ENCODE measurements at places on chromosomes 4 and X.
A peak's percentile ranks its signal among the peaks of the same experiment; 100 is the strongest.

DNA sequence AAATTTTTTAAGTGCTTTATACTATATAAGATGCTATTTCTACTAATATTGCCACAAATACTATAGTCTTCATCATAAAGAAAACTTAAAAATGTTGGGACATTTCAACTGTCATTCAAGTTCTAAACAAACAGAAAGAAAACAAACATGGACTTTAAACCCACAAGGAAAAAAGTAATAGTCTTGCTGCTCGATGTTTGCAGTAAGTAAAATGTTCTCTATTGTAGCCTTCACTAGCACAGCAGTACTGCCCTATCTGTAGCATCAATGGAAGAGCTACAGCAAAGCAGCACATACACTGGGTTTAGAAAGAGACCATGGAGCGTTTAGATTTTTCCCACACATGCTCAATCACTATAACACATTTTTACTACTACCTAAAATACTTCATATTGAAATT, 146.8 kb downstream of the KLHL13 start:
- no peak for DNase-seq

DNA sequence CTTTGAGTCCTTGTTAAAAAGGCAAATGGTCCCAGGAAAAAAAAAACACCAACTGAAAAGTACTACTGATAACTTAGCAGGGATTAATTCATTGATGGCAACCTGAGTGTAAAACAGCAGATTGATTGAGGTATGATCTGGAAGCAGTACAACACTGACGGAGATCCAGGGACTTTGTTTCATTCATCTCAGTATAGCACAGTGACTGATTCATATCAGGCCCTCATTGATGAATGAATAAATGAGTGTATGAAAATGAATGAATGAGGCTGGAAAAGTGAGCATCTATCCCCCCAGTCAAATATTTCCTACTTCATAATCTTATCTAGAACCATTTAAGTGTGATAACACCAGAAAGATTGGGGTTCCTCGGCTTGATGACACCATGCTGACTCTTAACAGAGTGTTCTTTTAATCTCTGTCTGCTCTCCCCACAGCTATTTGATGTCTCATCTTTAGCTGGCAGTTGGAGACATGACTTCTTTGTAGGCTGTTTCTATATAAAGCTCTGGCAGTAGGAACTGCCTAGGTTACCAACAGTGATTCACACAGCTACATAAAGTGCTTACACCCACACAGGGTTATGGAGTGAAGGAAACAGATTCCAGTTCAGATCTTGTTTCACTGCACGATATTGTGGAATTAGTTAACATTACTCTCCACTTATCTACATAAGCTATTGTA, 18.6 kb upstream of the RNF128 start:
- DNase-seq = peak; percentile 3

DNA sequence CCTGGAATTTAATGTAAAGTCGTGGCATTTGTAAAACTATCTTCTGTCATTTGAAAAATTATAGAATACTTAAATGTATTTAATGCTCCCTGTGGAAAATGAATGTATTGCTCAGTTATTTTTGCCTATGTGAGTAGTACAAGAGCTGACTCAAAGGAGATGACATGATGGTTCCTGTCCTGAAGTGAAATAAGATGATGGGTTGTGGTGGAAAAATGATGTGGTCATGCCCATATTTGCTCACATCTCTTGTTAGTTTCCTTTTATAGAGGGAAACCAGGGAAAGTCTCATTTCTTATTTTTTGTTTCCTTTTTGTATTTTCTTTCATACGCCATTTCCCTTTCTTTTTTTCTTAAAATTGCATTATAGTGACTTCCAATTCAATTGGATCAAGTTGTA, 23.7 kb downstream of the PLS3 start:
- DNase-seq = no peak

- no peak for DNase-seq
These were observed 73.2 kb upstream of the NPNT start for GRCh38 chr4:105822061-105822460.

DNA sequence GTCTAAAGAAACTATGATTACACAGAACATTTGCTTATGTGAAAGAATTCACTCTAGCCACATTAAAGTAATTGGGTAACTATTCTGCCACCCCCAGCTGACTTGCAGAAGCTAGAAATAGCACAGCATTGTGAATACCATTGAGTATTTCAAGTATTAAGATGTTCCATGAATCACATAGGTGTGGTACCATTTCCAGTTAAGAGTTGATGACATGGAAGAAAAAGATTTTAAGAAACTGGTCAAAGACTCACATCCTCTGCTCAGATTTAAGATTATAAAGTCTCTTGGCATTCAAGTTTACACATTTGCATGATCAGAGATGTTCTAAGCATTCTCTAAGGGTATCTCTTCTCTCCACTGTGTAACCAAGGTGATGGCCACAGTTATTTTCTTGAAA, 287.5 kb downstream of the CAMK2D start:
- peak; percentile 42 for DNase-seq

GRCh38 chrX:27893211-27893610, 85.4 kb downstream of the MAGEB10 start:
- no peak for DNase-seq
